ENCODE measurements at places on chromosomes 5 and 9.

- no peak for DNase-seq
Observed at GRCh38 chr9:12935714-12936113, 160.9 kb downstream of the LURAP1L start.

DNA sequence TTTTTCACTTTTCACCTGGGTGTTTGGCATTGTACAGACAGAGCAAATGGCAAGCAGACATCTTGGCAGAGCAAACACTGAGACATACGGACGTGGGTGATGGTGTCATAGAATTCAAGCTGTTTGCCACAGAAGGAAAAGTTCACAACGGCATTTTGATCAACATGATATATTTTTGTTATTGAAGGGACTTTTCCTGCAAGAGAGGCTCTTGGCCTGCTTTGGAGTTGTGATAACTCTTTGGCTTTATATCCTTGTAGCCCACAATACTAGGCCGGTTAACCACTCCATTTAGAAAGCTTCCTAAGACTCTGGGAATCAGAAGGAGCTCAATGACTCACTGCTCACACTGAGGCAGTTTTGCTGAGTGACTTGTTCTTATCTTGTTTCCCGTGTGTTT is 1038.3 kb downstream of the TLE1 start:
- DNase-seq = no peak

DNA sequence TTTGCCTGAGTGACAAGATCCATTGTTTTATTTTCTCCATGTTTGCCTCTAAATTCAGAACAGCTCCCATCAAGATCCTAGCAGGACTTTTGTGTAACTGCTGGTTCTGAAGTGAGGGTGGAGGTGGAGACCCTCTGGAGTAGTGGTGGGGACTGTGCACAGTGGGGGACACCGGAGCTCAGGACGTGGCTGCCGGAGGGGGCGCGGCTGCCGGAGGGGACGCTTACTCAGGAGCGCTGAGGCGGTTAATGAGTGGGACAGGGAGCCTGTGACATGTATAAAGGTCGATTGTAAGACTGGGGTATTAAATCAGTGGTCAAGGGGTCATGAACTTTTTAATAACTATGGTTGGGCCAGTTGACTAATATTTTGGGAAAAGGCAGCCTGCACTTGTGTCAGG is 127.0 kb upstream of the CACNA1B start:
- no peak for DNase-seq

DNA sequence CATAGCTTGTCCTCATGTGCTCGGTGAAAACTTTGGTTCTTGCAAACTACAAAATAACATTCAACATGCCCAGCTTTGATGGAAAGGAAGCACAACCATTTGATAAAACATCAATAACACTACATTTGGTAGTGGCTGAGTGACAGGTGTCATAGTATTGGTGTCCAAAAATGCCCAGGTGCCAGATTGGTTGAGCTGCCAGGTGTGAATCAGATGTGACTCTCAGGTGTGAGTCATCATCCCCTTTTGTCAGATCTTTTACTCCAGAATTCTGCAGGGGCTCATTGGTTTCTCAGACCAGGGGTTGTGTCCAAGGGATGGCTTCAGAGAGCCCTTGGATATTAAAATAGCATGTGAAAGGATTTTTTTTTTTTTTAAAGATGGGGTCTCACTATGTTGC is 22.5 kb upstream of the POMT1 start:
- no peak for DNase-seq

DNA sequence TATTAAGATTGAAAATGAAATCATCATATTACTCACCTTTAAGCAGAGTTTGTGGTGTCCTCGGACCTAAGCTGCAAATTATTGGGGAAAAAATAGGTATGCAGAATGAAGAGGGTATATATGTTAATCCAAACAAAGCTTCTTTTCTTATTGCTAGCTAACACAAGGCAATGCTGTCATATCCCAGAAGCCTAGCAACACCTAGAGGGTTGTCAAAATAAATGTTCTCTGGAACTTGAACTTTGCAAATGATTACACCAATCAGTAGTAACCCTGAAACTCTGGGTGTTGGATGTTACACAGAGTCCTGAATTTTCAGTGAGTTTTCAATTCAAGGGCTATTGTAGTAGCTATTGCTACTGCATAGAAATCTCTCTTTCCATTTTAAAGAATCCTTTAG is at the start of gene C6:
Gene C6, minus strand, starts transcription at position 193 of the 400 bp plus-strand sequence. CDS start 10,302 bp downstream, outside the sequence.
- no peak for DNase-seq

DNA sequence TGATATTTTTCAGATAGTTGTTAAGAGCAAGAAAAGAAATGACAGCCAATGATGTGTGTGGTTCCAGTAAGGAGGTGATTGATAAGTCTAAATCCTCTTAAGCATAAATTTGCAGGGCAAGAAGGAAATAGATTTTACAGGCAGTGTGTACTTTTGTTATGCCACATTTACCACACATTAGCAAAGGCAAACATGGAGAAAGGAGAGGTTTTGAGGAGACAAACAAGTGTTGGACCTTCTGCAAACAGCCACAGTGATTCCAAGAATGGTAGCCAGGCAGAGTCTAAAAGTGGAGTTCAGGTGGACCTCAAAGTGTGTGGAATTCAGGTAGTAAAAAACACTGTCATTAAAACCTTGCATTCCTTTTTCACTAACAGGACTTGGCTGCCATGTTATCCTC is 295.9 kb upstream of the ITGA1 start:
- DNase-seq = no peak

DNA sequence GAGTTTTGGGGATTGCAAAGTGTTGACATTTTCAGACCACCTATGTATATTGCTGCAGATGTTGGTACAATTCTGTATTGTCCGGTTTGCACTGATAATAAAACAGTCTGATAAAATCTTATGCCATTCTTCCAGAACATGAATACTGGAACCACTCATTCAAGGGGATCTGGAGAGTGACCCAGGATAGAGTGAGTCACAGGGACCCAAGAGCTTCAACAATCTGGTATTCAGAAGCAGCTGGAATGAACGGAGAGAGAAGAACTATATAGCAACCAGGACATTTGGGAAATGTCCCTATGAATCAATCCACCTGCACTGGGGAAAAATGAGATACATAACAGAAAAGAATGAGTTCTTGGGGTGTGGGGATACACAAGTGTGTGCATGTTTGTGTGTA is 73.3 kb downstream of the SH3TC2 start:
- DNase-seq = no peak

DNA sequence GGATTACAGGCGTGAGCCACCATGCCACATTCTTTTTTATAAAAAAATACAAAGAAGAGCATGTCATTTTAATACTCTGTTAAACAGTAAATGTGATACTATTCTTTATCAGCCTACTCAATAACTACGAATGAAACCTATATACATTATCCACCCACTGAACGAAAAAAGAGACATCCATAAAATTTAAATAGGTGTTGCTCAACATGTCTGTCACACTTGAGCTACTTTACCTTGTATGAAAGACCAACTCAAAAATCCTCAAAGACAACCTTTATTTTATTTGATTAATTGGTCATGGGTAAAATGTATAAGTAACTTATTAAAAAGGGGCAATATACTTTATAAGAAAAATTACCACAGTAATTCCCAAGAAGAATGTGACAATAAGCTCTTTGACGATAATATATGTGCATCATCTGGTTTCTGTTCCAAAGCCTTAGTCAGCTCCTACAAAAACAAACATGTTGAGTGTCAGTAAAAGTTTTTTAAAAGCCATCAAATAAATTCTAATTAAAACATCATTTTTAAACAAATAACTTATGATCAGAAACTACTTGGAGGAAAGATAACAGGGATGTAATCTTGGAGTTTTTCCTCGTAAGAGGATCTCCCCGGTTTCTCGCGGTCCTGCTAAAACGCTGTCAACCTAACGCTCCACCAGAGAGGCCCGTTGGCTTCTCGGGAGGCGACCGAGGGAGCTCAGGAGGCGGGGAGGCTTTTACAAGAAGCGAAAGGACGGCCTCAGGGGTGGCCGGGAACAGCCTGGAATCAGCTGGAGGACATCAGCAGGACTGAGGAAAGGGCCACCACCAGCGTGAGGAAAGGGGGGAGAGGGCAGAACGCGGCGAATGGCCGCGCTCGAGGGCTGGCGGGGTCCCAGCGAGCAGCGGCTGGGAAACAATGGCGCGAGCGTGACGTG is 13.5 kb upstream of the ANKRD18B start:
- DNase-seq = peak; percentile 36

DNA sequence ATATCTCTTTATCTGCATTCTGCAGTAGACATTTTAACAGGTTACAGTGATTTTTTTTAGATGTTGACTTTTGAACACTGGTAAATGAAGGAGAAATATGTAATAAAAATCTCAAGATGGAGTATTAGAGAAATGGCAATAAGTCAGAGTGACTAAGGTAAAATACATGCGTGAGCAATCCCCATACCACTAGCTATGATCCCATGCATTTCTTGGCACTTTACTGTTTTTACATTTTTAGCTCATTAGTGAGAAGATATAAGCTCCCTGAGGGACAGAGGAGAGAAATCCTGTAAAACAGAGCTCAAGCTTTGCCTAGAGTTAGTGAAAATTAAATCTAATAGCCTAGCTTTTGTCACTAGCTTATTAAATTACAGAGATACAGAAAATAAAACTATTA is 181.9 kb upstream of the TRPM3 start:
- DNase-seq = no peak

DNA sequence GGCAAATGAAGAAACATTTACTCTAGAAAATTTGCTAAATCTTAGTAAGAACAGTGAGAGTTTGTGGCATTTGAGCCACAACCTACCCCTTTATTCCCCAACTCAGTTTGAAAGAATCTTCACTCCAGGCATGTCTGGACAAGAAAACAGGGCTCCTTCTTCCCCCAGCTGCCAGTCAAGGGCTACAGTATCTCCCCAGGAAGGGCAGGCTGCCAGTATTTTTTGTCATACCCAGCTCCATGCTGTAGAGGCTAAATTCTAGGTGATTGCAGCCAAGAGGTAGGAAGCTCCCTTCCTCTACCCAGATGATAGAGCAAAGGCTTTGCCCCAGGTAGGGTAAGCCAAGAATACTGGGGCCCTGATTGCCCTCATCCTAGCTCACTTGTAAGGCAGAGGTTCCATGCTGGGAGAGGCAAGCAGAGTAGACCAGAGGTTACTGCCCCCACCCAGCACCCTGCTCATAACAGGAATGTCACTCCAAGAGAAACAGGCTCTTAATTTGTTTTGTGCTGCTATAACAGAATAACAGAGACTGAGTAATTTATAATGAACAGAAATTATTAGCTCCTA is 20.0 kb upstream of the GRPEL2 start:
- no peak for DNase-seq

- DNase-seq = peak; percentile 11
Observed at GRCh38 chr9:69121155-69122081, 52.7 kb upstream of the TJP2 start.

DNA sequence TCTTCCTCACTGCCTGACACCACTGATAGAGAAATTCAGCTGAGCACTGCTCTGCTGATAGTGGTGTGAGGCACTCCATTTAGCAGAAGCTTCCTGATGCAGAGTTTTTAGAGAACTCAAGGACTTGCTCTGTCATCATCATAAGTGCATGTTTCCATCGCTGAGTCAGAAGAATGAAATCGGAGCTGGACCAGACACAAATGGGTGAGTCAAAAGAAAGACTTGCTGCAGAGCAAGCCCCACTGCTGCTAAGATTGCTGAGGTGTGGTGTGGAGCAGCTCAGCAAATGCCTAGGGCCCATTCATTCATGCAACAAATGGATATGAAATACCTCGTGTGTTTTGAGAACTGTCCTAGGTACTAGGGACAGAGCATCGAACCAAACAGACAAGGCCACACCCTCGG is 410.2 kb upstream of the SLC30A5 start:
- no peak for DNase-seq

- no peak for DNase-seq
Observed at GRCh38 chr9:95137587-95138145, 179.8 kb downstream of the FANCC start.

GRCh38 chr5:23353286-23353685 is 154.1 kb upstream of the PRDM9 start:
- no peak for DNase-seq

DNA sequence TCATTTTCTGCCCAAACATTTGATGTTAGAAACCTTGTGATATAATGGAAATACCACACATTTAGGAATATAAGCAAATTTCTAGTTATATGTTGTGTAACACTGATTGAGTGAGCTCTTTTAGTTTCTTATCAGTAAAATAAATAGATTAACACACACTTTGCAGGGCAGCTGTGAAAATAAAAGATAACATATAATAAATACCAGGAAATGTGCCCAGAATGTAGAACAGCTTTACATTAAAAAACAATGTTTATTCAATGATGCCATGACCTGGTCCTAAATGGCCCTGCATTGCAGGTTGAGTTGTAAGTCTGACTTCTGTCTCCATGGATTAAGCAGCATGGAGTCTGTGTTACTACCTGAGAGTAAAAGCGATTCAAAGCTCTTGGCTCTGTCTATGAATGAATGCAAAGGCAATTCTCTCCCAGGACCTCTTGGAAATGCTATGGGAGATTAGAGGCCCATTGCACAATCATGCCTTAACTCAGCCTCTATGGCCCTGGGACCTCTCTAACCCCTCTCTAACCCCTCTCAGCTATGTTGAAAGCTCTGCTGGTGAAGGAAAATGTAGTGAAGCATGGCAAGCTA is 296.0 kb upstream of the ACTBL2 start:
- DNase-seq = no peak

DNA sequence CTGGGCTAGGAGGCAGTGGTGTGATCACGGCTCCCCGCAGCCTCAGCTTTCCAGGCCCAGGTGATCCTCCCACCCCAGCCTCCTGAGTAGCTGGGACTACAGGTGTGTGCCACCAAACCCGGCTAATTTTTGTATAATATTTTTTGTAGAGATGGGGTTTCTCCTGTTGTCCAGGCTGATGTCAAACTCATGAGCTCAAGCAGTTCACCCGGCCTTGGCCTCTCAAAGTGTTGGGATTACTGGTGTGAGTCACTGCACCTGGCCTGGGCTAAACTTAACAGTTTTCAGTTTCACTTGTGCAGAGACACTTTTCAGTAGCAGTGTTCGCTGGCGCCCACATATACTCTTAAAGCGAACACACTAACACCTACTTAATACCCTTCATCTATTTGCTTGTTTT is 205.6 kb upstream of the ZNF608 start:
- DNase-seq = peak; percentile 15

- no peak for DNase-seq
Observed at GRCh38 chr9:132147331-132147730, 14.5 kb upstream of the NTNG2 start.

- DNase-seq = no peak
Observed at GRCh38 chr5:36215910-36216309, 25.8 kb downstream of the NADK2 start.

GRCh38 chr5:91401175-91401574 is 18.1 kb upstream of the ARRDC3 start:
- no peak for DNase-seq

DNA sequence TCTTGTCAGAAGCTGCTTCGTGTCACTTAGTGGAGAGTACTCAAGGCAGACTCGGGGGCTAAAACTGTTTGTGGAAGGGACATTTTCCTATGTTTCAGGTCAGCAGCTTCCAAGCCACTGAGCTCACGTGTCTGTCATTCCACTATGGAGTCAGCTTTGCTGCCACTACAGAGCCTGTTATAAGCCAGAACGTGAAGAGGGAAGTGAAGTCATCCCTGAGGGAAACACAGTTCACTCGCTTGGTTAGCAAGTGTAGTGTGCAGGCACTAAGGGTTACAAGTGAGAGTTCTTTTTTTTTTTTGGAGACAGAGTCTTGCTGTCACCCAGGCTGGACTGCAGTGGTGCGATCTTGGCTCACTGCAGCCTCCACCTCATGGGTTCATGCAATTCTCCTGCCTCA is 24.5 kb upstream of the LTC4S start:
- no peak for DNase-seq

GRCh38 chr9:97752274-97752673 is 55.1 kb upstream of the XPA start:
- DNase-seq = no peak
